Natural killer cell treated with Interleukin-12 subunit alpha and Interleukin-12 subunit beta and Interleukin-15 and Interleukin-18, amount 100 ng/mL, for 72 hours (primary cell): ENCODE measurements at places on chromosomes 1 and 21. TPM values are rescaled to one million over a fixed set of nuclear protein-coding genes. Genes with fewer than 3 reads are reported as not detected.

The HPDL gene
- total RNA-seq: 8.6 TPM

The RNF2 gene
- total RNA-seq: 25.4 TPM

The HSD3B1 gene
- total RNA-seq: not detected

The OR2T29 gene
- not detected for total RNA-seq

The LIPI gene
- not detected for total RNA-seq

The NT5C1A gene
- total RNA-seq: 9.2 TPM

The MPL gene
- total RNA-seq: not detected

The MTX1 gene
- total RNA-seq: 53.0 TPM

The VTCN1 gene
- not detected for total RNA-seq

The TSSK3 gene
- total RNA-seq: 0.36 TPM

The GSTM1 gene
- total RNA-seq: 43.1 TPM
